EH (cell line): ENCODE measurements at places on chromosomes 12 and 14.

DNA sequence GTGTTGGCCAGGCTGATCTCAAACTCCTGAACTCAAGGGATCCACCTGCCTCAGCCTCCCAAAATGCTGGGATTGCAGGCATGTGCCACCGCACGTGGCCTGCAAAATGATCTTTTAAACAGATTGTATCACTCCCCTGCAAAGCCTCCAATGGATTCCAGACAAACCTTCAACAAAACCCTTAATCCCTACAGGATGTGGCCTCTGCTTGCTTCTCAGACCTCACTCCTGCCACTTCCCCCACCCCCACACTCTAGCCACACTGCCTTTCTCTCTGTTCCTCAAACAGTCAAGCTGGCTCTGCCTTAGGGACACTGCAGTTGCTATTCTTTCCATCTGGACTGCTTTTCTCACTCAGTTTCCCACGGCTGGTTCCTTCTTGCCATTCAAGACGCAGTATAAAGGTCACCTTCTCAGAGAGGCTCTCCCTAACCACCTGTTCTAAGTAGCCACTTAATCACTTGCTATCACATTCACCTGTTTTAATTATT is 47.3 kb upstream of the TMED10 start:
- peak; percentile 73 for DNase-seq

DNA sequence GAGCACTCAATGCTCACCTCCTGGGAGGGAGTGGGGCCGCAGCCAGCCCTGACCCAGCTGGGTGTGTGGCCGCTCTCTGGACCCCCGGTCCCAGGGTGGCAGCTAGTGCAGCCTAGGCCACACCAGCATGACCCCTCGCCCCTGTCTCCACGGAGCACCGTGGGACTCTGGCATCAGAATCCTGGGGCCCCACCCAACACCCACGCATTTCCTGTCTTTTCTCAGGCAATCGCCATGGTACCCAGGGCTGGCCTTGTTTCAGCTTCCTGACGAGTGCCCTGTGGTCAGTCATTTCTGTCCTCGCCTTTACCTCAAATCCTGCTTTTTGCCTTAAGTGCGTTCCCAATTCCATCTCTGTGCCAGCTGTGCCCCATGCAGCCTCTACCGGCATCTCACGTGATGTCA is 15.9 kb downstream of the PACS2 start:
- DNase-seq = peak; percentile 72

DNA sequence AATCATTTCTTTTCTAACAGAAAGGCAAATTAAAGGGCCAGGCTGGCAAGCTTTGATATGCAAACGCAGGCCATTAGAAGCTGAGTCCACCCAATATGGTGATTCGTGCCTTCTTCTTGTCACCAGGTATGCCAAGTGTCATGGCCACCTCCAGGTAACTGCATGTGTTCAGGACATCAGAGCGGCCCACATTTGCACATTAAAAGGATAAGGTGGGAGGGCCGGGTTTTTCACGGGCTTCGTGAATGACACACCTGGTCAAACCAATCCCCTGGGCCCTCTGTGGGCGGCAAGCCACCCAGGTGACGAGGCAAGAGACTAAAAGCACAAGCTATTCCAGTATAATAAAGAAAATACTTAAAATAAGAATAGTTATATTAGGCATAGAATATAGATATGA is 75.9 kb upstream of the TSPAN11 start:
- DNase-seq = no peak

DNA sequence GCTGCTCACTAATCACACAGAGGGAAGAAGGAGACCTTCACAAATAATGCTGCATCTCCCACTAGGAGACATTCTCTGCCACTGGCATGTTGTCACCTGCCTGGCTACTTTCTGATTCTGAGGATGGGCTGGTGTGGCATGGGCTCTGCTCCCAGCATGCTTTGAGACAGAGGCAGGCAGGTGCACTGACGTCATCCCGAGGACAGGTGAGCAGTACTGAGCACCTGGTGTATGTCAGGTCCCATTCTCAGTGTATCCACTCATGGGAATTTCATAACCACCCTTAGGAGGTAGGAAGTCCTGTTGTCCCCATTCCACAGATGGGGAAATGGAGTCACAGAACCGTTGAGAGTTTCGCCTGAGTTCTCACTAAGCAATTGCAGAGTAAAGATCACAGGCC is 597.9 kb downstream of the VRK1 start:
- DNase-seq = no peak

DNA sequence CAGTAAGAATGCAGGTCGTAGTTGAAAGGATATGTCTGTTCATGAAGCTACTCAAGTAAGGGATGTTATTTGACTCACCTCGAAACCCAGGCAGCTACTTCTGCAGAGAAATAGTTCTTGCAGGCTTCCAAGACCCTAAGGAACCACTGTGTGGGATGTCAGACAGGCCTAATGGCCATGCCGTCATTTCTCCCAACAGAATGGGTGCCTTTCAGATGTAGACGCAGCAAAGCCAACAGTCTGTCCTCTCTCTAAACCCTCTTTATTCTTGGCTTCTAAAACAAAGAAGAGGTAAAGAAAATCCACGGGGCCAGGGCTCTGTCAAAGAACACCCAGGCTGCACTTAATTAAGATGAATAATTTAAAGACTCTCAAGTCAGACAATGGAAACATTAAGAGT is 19.0 kb upstream of the ACTN1 start:
- DNase-seq = no peak

DNA sequence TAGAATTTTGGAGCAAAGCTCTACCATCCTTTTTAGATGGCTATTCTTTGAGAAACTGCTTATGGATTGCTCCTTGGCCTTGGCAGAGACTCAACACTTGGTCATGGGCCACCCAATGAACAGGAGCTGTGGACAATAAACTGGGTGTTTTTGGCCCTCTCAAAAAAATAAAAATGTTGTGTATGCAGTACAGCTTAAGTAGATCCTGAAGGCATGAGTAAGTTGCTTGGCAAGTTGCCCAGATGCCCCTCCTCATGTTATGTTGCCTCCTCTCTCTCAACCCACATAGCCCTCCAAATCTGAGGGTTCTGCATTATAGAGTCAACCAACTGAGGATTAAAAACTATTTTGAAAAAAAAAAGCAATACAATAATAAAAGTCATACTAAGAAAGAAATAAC is 124.9 kb downstream of the ATP23 start:
- DNase-seq = peak; percentile 29

DNA sequence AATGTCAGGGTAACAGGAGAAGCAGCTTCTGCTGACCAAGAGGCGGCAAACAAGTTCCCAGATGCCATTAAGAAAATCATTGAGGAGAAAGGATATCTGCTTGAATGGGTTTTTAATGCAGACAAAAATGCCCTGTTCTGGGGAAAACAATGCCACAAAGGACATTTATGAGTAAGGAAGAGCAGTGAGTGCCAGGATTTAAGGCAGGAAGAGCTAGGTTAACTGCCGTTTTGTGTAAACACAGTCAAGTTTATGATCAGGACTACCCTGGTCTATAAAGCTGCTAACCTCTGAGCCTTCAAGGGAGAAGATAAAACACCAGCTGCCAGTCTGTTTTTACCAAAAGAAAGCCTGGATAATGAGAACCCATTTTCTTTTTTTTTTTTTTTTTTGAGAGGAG is 8.5 kb downstream of the MAPKAPK5 start:
- no peak for DNase-seq

DNA sequence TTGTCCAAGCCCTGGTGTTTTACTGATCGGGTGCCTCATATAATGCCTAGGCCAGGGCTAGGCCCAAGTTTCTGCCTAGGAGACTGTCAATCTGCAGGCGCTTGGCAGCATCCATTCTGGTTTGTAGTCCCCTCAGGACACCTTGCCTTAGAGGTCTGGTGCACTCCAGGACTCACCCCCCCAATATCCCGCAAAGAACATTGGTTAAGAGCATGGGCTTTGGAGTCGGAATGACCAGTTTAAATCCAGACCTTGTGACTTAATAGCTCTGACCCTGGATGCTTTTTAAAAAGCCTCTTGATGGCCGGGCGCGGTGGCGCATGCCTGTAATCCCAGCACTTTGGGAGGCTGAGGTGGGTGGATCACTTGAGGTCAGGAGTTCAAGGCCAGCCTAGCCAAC is 60.0 kb downstream of the GALNT16 start:
- no peak for DNase-seq

- DNase-seq = peak; percentile 17
Measured at GRCh38 chr12:16012117-16012516, 101.0 kb downstream of the DERA start.

DNA sequence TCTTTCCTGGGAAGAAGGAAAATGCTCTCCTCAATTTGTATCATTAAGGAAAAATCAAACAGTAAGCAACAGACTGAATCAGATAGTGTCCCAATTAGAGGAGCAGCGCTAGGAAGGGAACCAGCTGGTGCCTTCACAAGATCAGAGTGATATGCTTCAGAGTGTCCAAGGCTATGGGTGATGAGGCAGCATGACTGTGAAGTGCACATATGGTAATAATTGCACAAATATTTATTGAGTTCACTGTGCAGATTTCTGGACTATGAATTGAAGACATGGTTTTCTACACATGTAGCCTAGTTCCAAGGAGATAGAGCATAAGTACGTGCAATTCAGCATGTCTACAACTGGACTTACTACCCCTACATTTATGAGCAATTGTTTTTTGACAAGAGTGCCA is 78.8 kb upstream of the EVL start:
- DNase-seq = peak; percentile 93

GRCh38 chr12:113689047-113689610 is 217.5 kb upstream of the LHX5 start:
- no peak for DNase-seq

DNA sequence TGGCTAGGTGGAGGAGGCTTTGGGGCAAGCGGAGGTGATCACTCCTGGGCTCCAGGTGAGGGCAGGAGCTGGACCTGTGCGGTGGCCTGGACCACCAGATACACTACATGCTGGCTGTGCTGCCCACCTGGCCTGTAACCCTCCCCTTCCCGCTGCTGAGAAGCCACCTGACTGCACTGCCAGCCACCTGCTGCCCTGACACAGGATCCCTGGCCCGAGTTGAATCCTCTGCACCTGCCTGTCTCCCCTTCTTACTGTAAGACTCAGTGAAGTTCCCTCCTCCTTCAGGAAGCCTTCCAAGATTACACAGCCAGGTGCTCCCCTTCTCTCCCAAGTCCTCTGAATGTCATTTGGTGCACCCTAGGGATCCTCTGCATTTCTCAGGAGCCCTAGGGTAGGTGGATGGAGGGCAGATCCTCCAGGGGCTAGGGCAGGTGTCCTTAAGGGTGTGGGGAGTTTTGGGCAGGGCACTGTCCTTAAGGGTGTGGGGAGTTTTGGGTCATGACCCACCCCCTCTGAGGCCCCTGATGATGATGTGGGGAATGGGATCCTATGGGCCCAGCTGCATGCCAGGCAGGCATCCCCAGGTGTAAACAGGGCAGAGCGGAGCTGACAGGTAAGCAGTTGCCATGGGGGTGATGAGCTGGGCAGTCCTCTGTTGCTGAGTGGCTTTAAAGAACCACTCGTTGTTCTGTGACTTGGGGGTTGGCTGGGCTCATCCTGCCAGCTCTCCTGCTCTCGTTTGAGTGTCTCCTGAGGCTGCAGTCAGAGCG is 6.7 kb upstream of the MTA1 start:
- no peak for DNase-seq

GRCh38 chr14:79631276-79631675 is 580.0 kb downstream of the DIO2 start:
- no peak for DNase-seq

GRCh38 chr12:80539029-80539428 is 95.0 kb downstream of the PTPRQ start:
- DNase-seq = no peak

DNA sequence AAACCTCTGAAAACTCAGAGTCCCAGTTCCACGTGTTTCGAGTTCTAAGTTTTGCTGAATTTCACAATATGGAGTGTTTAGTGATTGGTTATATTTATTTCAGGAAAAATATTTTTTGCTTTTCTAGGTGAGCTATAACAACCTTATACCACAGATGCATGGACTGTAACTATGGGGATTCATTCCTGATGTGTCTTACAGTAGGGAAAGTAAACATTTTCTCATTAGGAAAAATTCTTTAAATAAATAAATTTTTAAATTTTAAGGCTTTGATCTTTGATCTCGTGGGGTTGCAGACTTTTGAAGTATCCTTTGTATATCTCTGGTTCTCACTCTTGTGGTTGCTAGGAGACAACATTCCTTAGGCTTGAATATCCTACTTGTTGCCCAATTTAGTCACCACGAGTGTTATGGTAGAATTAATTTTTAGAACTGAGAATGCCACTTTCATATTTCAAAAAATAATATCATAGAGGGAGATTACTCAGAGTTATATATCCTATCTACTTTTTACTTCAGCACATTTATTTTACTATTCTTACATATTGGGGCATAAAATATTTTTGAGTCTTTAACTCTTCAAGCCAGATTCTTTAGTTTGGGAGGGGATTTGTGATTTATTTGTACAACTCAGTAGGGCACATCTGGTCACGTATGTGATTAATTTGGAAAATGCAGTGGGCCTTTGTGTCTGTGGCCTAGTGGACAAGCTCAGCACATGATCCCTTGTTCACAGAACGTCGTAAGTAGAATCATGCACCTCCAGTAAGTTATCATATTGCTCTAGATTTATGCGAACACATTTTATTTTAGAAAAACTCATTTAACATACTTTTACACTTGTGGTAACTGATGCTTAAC is 224.0 kb downstream of the TTC6 start:
- peak; percentile 58 for DNase-seq

DNA sequence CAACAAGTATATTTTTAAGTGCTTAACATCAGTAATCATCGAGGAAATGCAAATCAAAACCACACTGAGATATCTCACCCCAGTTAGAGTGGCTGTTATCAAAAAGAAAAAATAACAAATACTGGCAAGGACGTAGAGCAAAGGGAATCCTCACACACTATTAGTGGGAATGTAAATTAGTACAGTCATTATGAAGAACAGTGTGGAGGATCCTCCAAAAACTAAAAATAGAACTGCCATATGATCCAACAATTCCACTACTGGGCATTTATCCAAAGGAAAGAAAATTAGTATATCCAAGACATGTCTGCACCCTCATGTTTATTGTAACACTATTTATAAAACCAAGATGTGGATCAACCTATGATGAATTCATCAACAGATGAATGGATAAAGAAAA is 149.0 kb upstream of the PWP1 start:
- DNase-seq = peak; percentile 47

DNA sequence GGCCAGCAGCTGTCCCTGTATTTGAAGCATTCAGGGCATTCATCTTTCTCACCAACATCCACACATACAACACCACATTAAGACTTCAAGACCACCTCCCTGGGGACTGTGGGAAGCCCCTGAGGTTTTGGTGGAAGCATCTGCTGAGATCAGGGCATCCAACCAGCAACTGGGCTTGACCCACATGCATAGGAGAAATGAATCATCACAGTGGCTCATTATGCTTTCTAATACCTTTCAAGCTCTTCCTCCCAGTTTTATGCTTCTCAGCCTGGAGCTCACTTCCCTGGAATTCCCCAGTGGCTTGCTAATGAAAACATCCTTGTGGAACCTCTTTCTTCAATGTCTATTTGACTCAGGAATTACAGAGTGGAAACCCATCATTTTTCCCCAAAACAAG is 21.4 kb upstream of the CMKLR1 start:
- DNase-seq = peak; percentile 6

- no peak for DNase-seq
Measured at GRCh38 chr12:119230807-119231206, 52.1 kb downstream of the HSPB8 start.

GRCh38 chr12:88238406-88238805 is 96.3 kb downstream of the TMTC3 start:
- no peak for DNase-seq

GRCh38 chr12:61524851-61525250 is 735.4 kb upstream of the USP15 start:
- no peak for DNase-seq

GRCh38 chr12:66852091-66852490 is 173.2 kb upstream of the GRIP1 start:
- DNase-seq = no peak

- peak; percentile 27 for DNase-seq
Measured at GRCh38 chr12:70290116-70290515, 46.9 kb downstream of the CNOT2 start.
